ENCODE measurements at places on chromosomes 3 and 15.

GRCh38 chr3:127049393-127049792 lies 66.5 kb downstream of the PLXNA1 start:
- DNase-seq: peak; percentile 63

- no peak for DNase-seq
Observed at GRCh38 chr15:37789881-37790280, 144.6 kb upstream of the TMCO5A start.

GRCh38 chr3:51983578-51984268 lies 388 bp downstream of the ACY1 start:
- no peak for DNase-seq

DNA sequence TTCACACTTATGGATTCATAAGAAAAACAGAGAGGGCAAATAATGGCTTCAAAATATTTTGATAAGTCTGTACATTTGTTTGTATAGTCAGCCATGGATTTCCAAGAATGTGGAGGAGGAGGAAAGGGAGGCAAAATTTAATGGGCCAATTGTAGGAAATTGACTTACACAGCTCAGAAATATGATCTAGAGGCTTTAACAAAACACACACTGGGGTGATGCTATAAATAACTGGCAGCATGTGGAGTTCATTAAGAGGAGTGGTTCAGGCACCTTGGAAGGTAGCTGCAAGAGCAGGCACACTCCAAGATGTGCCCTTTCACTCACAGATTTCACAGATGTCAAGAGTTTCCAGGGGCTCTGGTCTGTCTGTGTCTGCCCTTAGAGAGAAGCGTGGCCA lies 193.4 kb upstream of the RASGRP1 start:
- DNase-seq: no peak

DNA sequence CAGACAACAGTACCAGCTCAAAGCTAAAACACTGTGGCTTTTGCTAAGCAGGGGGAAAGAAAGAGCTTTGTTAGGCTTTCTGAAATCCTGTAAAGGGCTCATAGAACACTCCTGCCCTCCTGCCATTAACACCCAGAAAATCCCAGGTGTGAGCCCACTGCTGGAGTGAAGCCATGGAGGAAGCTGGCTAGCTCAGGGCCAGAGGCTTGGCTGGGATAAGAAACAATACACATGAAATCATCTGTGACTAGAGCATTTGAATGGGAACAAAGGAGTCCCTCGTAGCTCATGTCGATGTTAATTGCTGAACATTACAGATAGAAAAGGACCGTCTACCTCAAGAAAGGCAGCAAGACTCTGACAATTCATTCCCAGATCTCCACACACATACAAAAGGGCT lies 23.5 kb downstream of the RUVBL1 start:
- DNase-seq: no peak

GRCh38 chr3:48952510-48953118 lies 34.0 kb downstream of the ARIH2 start:
- peak; percentile 74 for DNase-seq

- DNase-seq: no peak
Observed at GRCh38 chr3:80898211-80898610, 863.2 kb downstream of the GBE1 start.

GRCh38 chr3:186746008-186746407 lies 28.8 kb downstream of the KNG1 start:
- peak; percentile 97 for DNase-seq

GRCh38 chr15:100663915-100664281 lies 61.5 kb downstream of the ASB7 start:
- no peak for DNase-seq

DNA sequence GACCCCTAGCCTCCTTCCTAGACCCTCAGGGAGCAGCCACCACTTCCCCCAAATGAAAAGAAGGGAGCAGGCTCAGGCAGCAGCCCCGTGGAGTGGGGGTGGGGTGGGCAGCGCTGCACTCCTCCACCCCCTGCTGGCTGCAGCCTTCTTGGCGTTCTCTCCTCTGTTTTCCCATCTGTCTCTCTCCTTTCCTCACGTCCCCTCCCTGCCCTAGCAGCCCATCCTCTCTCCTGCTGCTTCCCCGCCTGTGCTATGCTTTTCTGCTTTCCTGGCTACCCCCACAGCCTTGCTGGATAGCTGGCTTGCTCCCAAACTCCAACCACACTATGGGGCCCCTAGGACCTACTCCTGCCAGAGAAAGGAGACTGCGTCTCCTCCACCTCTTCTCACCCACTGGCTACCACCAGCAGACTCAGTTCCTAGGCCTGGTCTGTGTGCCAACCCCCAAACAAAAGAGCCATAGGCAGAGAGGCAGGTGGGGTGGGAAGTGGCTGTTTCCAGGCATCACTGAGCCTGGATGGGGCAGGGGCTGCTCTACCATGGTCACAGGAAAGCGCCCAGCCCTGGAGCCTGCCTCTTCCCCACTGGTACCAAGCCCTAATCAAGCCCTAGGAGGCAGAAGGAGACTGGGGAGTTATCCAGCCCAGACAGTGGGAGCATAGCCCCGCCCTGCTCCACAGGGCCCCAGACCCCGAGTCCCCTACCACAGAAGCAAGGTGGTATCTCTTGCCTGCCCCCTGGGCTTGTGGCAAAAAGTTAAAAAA lies 3.4 kb upstream of the DISP2 start:
- DNase-seq: peak; percentile 60

DNA sequence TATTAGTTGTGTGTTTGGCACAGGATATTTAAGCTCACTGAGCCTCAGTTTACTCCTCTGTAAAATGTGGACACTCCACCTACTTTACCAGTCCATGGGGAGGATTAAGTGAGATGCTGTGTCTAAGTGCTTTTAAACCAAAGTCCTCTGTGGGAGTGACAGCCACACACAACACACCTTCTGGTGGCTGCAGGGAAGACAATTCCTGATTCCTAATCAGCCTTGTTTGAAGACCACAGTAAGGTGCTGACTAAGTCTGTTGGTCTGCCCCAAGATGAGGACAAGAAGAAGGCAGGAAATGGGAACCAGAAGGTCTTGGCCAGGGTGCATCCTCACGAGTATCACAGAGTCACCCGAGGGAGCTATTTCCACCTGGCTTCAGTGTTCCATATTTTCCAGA lies 52.3 kb downstream of the EPHB1 start:
- peak; percentile 14 for DNase-seq

DNA sequence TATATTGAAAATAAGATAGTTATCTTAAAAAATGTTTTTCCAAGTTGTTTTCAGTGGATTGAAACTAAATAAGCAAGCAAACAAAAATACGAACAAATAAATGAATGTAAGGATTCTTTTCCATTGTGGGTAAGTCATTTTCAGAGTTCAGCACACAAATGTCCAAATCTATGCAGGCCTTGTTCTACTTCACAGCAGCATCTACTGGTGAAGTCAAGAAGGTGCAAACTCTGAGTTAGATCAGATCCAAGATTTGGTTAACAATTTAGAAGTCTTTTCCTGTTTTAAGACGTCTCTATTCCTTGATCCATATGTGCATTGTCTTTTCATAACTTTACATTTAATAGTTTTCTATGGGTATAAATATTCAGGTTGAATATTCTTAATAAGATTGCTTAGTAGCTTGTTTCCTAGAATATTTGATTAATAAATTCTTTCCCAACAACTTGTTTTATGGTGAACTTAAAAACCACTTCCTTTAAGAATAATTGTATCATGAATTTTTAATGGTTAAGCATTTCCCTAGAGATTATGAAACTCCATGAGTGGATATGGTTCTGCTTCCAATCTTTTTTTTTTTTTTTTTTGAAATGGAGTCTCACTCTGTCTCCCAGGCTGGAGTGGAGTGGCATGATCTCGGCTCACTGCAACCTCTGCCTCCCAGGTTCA lies 10.5 kb downstream of the PTX3 start:
- DNase-seq: peak; percentile 5

- DNase-seq: no peak
Observed at GRCh38 chr3:155727836-155728235, 17.0 kb downstream of the PLCH1 start.

DNA sequence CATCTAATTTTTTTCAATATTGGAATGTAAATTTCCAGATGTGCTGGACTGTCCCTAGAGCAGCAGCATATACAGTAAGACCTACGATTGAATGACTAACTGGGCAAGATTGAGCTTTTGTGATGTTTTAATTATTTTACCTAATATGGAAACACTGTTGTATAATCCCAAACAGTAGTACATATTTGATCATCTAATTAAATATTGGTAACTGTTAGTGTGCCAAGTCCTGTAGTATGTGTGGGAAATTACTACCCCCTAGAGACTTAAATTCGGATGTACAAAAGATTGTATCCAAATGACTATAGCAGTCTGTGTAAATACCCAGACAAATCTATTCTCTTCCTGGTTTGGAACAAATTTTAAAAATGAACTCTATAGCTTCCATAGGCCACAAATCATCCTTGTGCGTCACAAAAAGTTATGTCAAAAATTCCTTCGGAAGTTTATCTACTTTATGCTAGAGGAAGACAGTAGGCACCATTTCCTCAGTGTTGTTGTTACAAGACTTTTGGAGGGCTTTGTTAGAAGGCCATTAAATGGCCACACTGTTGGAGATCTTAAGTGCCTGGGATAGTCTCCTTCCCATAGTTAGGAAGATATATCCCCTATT lies 41.6 kb downstream of the NKIRAS1 start:
- DNase-seq: no peak

DNA sequence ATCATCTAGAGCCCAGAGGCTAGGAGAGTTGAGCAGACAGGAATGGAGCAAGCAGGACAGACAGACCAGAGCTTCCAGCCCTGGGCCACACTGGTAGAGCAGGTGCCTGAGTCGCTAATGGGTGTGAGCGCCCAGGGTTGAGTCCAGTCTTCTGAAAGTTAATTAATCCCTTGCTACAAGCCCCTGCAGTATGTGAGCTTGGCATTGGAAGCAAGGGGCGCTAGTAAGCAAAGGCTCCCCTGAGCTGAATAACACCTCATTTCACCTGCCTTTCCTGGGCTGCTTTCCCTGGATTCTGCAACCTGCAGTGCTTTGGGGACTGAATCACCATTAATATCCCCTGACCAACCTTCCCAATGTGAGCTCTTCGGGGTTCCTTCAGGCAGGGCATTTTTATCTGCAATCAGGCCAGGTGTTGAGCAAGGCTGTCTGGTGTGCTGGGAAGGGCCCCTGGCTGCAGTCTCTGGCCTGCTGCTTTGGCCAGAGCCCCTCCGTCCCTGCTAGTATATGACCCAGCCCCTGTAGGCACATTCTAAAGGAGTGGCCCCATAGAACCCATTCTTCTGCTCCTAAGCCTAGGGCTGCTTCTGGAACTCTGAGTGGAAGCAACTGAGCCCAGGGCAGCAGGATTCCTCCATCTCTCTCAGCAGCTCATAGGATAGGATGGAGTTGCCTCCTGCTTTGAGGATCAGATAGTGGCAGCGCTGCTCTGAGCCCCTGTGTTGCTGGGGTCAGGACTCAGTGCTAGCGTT lies 45.1 kb upstream of the EPHB1 start:
- DNase-seq: peak; percentile 24

GRCh38 chr15:60580650-60581376 lies 101.9 kb upstream of the ICE2 start:
- peak; percentile 24 for DNase-seq

DNA sequence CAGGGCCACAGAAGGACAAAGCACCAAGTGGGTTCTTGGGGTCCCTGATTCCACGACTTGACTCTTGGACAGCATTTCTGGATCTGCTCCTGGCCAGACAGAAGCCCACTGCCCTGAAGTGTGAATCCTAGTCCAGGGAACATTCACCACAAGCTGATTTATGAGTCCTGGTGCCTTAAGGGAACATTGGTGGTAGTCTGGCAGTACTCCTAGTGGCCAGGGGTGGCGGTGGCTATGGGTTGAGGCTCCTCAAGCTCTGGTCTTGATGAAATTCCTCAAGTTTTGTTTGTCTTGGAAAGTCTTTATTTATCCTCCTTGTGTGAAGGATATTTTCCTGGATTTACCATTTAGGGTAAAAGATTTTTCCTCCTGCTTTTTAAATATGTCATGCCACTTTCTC lies 307.5 kb downstream of the PYDC2 start:
- DNase-seq: peak; percentile 34

DNA sequence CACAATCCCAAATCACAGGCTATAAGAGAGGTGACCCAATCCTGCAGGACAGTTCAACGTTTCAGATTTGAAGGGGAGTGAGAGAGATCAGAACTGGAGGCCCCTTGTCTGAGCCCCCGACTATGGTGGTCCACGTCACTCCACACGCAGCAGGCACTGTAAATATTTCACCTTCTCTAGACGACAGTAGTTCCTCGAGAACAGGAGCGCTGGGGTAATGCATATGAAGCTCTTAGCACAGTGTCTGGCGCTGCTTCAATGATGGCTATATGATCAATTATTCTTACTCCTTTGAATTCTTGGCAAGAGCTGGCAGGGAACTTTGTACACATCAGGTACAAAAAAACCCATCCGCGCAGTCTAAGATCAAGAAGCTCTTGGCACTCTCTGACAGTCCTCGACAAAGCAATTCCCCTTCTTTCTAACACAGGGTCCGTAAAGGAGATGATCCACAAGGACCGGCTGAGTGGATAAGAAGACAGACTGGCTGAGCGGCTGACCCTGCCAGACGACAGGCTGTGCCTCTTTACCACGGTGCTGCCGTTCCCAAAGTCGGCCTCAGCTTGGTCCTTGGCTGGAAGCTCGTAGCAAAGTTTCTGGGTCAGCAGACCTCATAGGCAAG lies 522 bp upstream of the NRROS start:
- DNase-seq: no peak

DNA sequence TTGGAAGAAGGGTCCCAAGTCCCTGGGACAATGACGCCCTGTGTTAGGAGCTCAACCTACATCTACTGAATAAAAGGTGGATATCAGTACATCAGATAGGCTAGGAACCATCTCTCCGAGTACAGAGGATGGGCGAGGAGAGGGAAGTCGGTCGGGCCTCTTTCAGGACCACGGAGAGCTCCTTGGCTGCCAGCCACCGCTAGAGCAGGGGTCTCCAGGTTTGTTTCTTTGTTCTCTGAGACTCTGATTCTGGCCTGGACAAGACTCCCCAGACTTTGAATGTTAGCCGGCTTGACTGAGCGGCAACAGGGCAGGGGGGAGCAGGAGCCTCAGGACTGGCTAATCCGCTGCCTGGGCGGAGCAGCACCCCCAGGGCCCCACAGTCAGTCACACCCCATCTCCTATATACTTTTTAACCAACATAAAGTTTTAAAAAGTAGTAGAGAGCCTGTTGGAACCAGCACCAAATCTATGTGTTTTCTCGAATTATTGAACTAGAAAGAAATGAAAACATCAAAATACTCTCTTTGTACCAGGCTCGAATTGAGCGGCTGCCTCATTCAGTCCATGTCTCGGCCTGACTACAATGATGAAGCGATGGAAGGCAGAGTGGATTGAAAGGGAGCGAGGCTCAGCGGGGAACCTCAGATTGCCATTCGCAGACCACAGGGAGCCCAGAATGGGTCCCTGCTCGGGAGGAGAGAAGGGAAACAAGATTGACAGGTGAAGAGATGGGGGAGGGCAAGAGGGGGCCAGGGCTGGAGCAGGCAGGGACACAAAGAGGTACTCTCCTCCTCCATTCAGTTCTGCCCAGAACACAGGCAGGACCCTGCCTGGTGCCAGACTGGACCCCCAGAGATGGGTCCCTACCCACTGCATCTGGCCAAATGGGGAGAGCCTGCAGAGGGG lies 131.6 kb downstream of the TPRA1 start:
- peak; percentile 87 for DNase-seq

- no peak for DNase-seq
Observed at GRCh38 chr15:37767841-37768455, 166.5 kb upstream of the TMCO5A start.

- no peak for DNase-seq
Observed at GRCh38 chr3:119628816-119629445, 31.2 kb downstream of the PLA1A start.

Data from mesendoderm (in vitro differentiated cells).